NCI-H1694 (cell line): ENCODE measurements at places on chromosomes 16 and 17.

GRCh38 chr17:43588121-43588520, 42.0 kb upstream of the ETV4 start:
- no peak for DNase-seq

DNA sequence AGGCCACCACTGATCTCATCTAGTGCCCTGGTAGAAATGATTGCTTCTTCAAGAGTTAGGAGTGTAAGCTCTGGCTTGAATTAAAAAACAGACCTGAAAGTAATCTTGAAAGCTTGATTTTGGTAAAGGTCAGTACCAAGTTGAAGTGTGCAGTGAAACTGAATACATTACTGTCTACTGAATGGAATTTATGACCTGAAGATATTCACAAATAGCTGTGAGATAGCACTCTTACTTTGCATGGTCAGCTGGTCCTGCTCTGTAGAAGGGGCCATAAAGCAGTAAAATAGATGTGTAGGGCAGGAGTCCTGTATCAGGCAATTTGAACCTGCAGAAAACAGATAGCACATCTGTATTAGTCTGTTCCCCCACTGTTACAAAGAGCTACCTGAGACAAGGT, 78.6 kb downstream of the MYH13 start:
- no peak for DNase-seq

- DNase-seq: no peak
These were observed at the start of gene HS3ST3A1 for GRCh38 chr17:13601776-13602551. Gene HS3ST3A1, minus strand, starts transcription at chr17:13601929. Its CDS starts 800 bp downstream, at chr17:13601129.

DNA sequence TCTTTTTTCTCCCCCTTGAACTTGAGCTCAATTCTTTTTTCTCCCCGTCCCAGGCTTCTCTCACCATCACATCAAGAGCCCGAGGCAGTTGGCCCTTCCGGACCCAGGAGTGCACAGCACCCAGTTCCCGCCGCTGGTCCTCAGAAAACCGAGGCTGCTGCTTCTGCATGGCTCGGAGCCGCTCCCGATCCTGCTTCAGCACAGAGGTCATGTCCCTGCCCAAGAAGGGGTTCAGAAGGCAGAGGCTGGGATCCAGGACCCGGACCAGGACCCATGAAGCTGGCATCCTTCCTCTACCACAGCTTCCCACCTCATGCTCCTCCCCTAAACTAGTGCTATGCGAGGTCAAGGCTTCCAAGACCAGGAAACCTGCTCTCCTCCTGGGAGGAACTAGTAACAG, 10.5 kb downstream of the PER1 start:
- DNase-seq: no peak

GRCh38 chr16:19307587-19308241, 22.2 kb downstream of the CLEC19A start:
- DNase-seq: no peak

DNA sequence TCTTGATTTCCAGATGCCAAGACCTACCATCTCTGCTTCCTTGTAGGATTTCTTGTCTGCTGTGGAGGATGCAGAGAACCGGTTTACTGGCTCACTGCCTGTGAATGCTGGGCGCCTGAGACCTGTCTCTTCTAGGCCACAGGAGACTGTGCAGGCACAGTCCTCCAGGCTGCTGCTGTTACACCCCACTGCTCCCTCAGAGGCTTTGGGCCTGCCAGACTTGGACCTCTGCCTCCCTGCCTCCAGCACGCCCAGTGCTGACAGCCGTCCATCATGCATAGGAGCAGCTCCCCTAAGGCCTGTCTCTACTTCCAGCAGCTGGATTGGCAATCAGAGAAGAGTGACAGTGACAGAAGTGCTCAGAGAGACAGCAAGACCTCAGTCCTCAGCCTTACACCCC, 6.1 kb downstream of the HROB start:
- DNase-seq: no peak

DNA sequence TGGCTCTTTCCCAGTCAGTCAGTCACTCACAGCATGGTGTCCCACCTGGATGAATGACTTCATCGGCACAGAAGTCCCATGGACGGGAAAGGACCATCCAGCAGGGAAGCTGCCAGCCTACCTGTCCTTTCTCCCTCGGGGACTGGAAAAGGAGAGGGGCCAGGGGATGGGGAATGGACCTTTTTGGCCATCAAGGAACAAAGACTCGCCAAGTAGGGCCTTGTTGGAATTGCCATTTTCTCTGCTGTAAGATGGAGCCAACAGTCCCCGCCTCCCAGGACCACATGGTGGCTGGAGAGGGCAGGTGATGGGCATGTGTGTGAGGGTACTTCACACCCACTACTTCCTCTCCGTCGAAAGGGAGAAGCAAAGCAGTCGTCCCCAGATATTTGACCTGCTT, 67.8 kb upstream of the LHX1 start:
- no peak for DNase-seq

- DNase-seq: no peak
These were observed 1.2 kb upstream of the METTL26 start for GRCh38 chr16:637081-638018.
